Endothelial cell of umbilical vein (primary cell): ENCODE measurements at places on chromosomes 6 and 20.

DNA sequence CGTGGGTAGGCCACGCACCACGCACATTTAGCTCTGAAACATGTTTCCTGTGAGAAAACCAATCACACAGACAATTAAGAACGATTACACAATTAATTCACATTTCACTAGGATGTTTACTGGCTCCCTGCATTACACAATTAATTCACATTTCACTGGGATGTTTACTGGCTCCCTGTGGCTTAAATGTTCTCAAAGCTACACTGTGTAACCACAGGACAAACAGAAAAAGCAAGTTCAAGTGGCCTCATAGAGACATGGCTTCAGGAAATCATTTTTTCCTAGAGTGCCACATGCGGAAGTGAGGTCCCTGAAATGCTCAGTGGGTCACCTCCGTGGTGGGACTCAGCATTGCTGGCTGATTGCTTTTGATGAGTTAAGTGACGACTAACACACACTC, 61.7 kb upstream of the XRN2 start:
- no peak overlapping the region for H3K27ac ChIP-seq
- no peaks in the 10 kb centered on the region for H3K27me3 ChIP-seq
- DNase-seq: no peak
- no peaks in the 10 kb centered on the region for H3K36me3 ChIP-seq
- H3K4me3 ChIP-seq: no peak overlapping the region
- H3K4me1 ChIP-seq: no peaks in the 10 kb centered on the region

GRCh38 chr6:13302751-13303667, 25.3 kb downstream of the TBC1D7 start:
- no peaks in the 10 kb centered on the region for H3K27me3 ChIP-seq
- peak; percentile 93 for DNase-seq
- H3K36me3 ChIP-seq: peaks cover 6% of the 10 kb centered on the region
- peak overlapping the region; percentile 15 for H3K4me3 ChIP-seq
- peaks cover 36% of the 10 kb centered on the region for H3K4me1 ChIP-seq

DNA sequence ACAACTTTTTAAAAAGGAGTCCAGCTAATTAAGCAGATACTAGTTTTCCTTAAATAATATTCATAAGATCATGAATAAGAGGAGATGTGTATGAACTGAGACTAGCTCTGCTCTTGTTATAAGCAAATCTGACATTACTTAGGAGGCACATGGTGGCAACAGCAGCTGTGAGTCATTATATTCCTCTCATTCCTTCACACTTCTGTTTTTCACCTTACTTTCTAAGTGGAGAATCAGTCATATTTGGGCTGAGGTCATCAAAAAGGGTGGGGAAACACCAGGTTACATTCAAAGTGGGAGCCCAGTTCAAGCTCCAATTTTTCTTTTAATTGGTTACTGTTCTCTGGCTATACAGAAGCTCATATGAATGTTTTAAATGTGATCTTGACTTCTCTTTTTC, 6.0 kb upstream of the RIPPLY2 start:
- DNase-seq: no peak
- no peaks in the 10 kb centered on the region for H3K4me1 ChIP-seq
- H3K36me3 ChIP-seq: no peaks in the 10 kb centered on the region
- no peak overlapping the region for H3K27ac ChIP-seq
- peaks cover 8% of the 10 kb centered on the region for H3K27me3 ChIP-seq

GRCh38 chr6:12169377-12169776, 120.8 kb upstream of the EDN1 start:
- no peak overlapping the region for H3K27ac ChIP-seq
- H3K4me3 ChIP-seq: no peak overlapping the region
- peaks cover 2% of the 10 kb centered on the region for H3K36me3 ChIP-seq
- no peaks in the 10 kb centered on the region for H3K27me3 ChIP-seq

GRCh38 chr6:166387642-166388289, 5.0 kb upstream of the MPC1 start:
- no peaks in the 10 kb centered on the region for H3K36me3 ChIP-seq
- H3K27ac ChIP-seq: no peak overlapping the region
- peaks cover 3% of the 10 kb centered on the region for H3K27me3 ChIP-seq
- no peak overlapping the region for H3K4me3 ChIP-seq
- no peak for DNase-seq

DNA sequence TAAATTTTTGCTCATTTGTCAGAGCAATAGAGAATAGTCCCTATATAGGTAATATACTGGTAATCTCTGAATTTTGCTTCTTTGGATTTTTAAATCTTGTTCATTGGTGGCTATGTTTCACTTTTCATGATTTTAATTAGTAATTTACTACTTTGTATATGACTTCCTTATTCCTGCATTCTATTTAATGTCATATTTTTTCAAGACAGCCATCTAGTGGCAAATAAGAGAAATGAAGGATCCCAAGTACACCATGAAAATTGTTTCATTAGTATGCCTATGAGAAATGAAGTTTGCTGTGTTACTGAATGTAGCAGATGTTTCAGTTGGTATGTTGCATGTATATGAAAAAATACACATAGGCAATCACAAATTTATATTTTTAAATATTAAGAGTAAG, 82.4 kb downstream of the ZNF292 start:
- H3K4me3 ChIP-seq: no peak overlapping the region
- no peaks in the 10 kb centered on the region for H3K4me1 ChIP-seq
- DNase-seq: peak; percentile 30
- no peaks in the 10 kb centered on the region for H3K27me3 ChIP-seq

DNA sequence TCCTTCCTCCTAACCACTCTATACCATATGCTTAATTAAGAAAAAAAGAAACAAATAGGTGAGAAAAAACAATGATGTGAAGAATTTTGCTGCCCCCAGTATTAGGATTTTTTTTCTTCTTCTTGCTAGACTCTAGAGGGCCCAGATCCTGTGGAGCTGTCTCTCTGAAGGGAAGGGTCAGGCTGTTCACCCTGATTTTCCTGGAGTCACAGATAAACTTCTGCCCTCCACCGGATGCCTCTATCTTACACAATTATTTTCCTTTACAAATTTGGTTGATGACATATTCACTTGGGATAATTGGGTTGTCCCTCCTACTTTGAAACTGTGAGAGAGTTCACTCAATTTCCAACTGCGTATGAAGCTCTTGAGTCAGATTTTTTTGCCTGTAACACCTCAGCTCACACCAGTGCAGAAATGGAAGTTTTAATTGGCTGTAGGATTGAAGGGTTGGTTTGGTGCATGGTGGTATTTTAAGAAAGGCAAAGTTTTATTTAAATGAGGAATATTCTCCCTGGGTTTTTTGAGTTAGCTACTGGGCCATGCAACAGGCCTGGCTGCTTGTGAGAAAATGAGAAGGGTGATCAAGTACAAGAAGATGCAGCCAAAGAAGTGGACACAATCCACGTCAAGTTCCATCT, 73.7 kb upstream of the ESR1 start:
- H3K27me3 ChIP-seq: no peaks in the 10 kb centered on the region
- no peak overlapping the region for H3K27ac ChIP-seq
- H3K4me3 ChIP-seq: no peak overlapping the region
- no peaks in the 10 kb centered on the region for H3K36me3 ChIP-seq
- peak; percentile 15 for DNase-seq
- H3K4me1 ChIP-seq: no peaks in the 10 kb centered on the region
